Lung microvascular endothelial cell (primary cell): ENCODE measurements at places on chromosomes 3 and 15. TPM values are rescaled to one million over a fixed set of nuclear protein-coding genes. Genes with fewer than 3 reads are reported as not detected.

Gene SPATA12
- total RNA-seq: 0.44 TPM in 1 of 2 replicates, not detected in the other

- no peak for DNase-seq
These were observed 490.0 kb downstream of the NAALADL2 start for GRCh38 chr3:175349168-175349567.

GRCh38 chr3:142296507-142296906 lies 71.1 kb upstream of the GK5 start:
- DNase-seq: no peak

Gene EIF4A2
- 379 and 608 TPM in 2 replicates for total RNA-seq

DNA sequence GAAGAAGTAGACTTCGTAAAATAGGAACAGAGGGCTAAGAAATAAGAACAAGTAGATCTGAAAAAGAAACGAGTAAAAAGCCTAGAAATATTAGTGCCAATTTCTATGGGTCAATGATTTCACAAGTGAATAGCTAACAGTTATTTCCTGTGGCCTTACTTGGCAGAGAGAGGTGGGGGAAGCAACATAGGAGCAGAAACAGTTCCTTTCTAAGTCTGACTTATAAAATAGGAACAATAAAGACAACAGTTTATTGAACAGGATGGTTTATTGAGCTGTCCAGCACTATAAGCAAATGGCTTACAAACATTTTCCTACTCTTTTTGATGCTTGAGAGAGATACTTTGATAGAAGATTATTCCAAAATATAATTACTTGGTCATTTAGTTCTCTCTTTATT lies 37.9 kb downstream of the AGTR1 start:
- no peak for DNase-seq

DNA sequence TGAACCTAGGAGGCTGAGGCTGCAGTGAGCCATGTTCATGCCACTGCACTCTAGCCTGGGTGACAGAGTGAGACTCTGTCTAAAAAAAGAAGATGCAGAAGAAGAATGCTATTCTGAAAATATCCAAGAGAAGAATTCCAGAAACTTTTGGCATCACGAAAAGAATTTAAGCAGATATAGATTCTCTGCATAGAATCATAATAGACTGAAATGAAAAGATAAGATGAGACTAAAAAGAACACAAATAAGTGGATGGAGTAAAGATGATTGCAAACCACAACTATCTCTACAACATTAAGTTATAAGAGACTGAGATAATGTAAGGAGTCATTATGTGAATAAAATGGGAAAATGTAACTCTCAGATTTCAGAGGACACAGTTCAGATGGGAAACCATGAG lies 140.7 kb upstream of the TMC3 start:
- DNase-seq: no peak
